ENCODE measurements at places on chromosomes 11 and 22.

GRCh38 chr22:19055801-19056200 is 66.4 kb downstream of the DGCR2 start:
- DNase-seq: no peak

GRCh38 chr11:31240340-31240904 is 129.1 kb downstream of the DCDC1 start:
- DNase-seq: peak; percentile 5

- no peak for DNase-seq
Observed at GRCh38 chr11:1597331-1597993, 632 bp downstream of the KRTAP5-2 start.

DNA sequence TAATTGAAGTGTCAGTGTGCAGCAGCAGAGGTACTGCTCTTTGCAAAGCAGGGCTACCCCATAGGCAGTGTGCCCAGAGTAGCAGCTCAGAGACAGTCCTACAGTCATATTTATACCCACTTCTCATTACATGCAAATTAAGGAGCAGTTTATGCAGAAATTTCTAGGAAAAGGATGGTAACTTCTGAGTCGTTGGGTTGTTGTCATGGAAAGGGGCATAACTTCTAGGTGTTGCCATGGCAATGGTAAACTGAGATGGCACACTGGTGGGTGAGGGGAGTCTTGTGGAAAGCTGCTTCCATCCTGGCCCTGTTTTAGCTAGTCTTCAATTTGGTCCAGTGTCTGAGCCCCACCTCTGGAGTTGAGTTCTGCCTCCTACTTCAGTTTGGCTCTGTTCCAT is 77.4 kb downstream of the MN1 start:
- DNase-seq: no peak

DNA sequence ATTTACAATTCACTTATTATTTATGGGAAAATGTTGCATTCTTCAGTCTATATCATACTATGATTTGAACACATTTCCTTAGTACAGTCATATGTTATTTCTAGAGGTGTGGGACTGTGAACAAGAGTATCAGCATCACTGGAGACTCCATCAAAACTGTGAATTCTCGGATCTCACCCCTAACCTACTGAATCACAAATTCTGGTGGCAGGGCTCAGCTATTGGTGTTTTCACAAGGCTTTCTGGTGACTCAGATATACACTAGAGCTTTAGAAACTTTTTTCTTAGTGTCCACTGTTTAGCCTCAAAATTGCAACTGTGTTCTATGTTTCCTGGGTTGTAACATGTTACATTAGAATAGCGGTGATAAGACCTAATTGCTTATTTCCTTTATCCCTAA is 352.9 kb upstream of the DDI1 start:
- DNase-seq: no peak

GRCh38 chr11:35190804-35191348 is 51.9 kb downstream of the CD44 start:
- DNase-seq: no peak

DNA sequence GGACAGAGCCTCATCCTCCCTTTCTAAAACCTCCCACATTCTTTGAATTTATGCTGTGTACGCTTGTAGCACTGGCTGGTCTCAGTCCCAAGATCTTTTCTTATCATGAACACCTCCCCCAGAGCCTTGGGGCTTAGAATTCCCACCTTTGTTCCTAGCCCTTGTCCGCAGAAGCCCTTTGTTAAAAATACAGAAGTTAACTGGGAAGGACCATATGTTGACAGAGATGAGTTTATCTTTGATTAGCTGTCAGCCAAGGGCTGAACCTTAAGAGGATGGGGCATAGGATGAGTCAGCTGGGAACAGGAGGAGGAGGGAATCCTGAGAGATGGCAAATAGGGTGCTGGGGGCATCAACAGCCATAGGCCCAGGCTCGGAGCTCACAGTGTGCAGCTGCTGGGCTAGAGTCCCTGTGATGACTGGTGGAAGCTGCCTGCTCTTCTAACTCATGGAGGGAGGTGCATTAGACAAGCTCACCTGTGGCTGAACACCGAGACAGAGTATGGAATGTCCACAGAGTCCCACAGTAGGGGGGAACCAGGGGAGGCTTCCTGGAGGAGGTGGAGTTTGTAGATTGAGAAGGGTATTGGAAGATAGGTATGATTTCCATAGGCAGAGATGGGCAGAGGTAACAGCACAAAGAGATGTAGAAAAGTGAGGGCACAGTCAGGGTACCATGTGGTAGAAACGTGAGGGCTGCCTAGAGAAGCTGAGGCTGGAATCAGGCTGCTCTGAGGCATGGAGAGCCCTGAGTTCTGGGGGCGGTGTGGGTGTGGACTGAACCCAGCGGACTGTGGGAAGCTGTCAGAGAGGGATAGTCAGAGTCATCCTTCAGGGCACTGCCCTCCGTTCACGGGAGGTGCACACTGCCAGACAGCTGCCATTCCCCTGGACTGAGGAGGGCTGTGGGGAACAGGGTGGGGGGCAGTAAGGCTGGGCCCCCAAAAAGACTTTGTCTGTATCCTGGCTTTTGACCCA is 9.9 kb downstream of the MICAL2 start:
- no peak for DNase-seq

- DNase-seq: no peak
Observed at GRCh38 chr11:115103921-115104320, 400.3 kb downstream of the CADM1 start.

- DNase-seq: peak; percentile 19
Observed at GRCh38 chr11:11163236-11163635, 189.8 kb downstream of the CSNK2A3 start.

GRCh38 chr11:71355281-71355680 is 92.9 kb downstream of the DHCR7 start:
- no peak for DNase-seq

- no peak for DNase-seq
Observed at GRCh38 chr22:47011859-47012258, 249.4 kb downstream of the TBC1D22A start.

GRCh38 chr11:107676336-107677057 is 35.4 kb downstream of the SLN start:
- DNase-seq: no peak

- peak; percentile 81 for DNase-seq
Observed at GRCh38 chr11:100687630-100688395, 725 bp downstream of the ARHGAP42 start.

DNA sequence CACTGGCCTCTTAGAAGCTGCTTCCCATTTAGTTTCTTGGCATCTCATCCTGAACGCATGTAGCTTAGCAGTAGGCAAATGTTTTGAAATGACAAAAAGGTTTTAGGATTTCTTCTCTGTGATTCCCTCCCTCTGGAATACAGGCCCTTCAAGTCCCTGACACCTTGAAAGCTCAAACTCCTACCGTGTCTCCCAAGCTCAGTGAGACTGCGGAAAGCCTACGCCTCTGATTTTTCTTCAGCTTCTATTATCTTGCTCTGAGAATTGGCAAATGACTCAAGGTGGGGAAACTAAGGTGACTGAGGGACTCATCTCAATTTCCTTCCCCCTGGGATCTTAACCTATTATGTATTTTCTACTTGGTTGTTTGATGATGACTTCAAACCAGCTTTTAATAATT is 130.3 kb downstream of the ENTHD1 start:
- no peak for DNase-seq

DNA sequence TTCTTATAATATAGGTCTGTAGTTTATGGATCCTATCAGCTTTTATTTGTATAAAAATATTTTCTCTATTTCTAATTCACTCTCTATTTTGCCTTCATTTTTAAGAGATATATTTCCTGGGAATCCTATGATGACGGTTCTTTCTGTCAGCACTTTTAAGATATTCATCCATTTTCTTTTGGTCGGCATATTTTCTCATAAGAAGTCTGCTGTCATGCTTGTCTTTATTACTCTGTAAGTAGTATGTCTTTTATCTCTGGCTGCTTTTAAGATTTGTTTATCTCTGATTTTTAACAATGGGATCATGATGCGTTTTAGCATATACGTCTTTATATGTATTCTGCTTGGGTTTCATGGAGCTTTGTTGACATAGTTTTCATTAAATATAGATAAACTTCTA is 175.5 kb downstream of the SNX19 start:
- DNase-seq: no peak

DNA sequence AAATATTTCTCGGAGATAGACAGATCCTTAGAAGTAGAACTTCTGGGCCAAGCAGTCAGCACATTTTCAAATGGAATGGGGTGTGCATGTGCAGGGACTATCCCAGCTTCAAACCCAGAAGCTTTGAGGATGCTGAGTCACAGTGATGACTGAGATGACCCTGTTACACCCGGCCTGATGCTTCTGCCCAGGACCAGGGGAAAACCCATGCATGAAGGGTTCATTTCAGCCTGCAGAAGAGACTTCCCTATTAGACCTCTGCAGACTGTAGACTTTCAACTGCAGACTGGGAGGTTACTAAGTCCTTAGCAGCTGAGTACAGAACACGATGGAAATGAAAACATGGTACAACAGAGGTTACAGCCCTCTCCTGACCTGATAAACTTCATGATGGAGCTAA is 3.6 kb upstream of the OR2AT4 start:
- peak; percentile 23 for DNase-seq

- no peak for DNase-seq
Observed at GRCh38 chr11:60310407-60310998, 16.6 kb upstream of the MS4A6E start.

- DNase-seq: no peak
Observed at GRCh38 chr22:25514436-25515180, 49.9 kb upstream of the GRK3 start.

GRCh38 chr22:35742342-35743100 is 24.8 kb downstream of the APOL5 start:
- peak; percentile 74 for DNase-seq

- no peak for DNase-seq
Observed at GRCh38 chr11:35237860-35238715, 99.1 kb downstream of the CD44 start.

DNA sequence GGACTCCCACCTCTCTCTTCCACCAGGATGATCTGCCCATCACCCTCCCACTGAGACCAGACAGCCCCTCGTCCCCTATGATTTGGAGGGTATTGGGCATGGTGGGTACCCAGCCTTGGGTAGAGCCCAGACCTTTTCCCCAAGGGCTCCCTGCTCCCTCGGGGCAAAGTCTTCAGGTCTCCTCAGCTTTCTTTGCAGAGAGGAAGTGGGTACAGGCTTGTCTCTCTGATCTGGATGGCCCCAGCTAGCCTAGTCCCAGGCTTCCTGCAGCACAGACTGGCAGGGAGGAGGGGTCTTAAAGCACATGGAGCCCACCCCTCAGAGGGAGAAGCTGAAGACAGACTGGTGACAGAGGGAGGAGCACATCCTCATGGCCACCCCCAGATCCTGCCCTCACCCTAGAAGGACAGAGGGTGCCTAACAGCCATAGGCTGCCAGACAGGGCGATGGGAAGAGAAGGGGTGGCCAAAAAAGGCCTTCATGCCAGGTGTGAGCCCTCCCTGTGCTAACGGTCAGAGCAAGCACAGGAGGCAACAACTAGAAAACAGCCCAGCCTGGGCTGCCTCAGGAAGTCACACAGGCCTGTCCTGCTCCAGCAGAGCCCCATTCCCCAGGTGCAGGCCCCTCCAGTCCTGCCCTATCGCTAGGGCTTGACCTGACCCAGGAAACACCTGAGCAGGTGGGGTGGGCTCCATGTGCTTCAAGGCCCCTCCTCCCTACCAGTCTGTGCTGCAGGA is 30.4 kb downstream of the SLC22A12 start:
- DNase-seq: no peak

DNA sequence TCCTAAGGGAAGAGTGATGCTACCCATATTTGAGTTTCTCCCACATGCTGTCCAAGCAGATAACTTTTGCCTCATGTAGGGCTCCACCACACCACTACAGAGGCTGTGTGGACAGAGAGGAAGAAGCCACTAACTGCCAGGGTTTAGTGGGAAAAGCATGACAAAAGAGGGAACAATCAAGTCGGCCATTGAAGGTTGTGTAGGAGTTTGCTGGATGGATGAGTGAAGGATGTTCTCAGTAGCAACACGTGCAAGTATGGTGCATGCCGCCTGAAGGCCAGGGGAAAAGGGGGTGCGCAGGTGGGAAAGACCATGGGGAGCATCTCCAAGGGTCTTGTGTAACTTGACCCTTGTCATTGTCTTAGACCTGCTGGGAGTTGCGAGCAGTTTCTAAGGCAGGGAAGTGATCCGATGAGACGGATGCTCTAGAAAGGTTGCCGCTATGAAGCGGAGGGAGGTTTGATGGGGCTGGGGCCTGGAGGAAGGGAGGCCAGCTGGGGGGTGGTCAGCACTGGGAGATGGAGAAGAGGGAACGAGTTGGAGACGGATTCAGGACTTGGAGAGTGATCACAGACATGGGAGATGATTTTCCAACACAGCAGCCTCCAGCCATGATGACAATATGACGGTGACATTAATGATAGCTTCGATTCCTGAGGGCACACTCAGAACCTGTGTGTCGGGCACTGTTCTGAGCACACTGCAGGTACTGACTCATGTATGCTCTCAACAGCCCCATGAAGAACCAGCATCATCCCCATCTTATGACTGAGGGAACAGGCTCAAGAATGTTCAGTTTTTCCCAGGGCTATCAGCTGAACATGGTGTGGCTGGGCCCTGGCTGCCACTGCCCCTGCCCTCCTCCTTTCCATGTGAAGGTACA is 53.7 kb downstream of the CD6 start:
- no peak for DNase-seq

- no peak for DNase-seq
Observed at GRCh38 chr11:133383689-133384088, 148.6 kb downstream of the OPCML start.

DNA sequence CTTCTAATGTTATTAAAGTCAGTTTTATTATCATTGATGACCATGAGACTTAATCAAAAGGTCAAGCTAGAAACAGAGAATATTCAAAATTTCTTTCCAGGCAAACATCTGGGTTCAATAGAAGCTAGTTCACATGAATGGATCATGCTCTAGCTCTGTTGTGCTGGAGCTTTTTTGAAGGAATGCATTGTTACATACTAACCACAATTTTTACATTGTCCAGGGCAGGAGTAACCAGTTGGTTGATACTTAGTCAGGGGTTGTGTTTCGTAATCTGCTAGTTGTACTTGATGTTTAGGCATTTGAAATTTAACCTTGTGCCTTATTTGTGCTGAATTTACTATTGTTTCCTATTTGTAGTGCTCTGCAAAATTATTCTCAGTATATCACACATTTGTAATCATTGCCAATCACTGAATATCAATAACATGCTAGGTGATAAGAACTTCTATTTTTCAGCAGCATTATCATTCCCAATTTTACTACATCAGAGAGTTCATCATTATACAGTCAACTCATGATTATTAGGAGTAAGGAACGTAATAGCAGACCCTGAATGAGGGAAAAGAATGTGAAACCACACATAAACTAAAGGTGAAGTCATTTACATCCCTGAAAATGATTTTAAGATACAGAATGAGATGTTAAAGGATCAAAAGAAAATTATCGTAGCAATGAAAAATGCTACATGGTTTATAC is 23.2 kb downstream of the NF2 start:
- peak; percentile 82 for DNase-seq

DNA sequence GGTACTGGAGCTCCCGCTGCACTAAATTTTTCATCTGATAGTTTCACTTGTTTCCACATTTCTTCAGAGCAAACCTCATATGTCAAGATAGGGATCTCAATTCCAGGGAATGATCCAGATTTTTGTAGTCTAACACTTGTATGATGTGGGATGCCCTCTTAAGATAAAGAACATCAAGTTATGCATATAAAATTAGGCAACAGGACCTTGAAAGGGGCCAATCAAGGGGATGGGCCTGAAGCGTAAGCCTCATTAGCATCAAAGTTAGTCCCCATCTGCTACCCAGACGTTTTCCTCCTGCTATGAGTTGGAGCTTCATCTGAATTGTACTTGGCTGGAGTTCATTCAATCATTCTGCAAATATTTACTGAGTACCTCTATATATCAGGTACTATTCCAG is 17.5 kb downstream of the PDGFD start:
- peak; percentile 5 for DNase-seq

GRCh38 chr11:20002312-20003216 is 157.7 kb downstream of the DBX1 start:
- DNase-seq: no peak

All from GM03348 (cell line).